Tibial nerve (tissue), 4 donors: ENCODE measurements at places on chromosomes 11 and 22.

DNA sequence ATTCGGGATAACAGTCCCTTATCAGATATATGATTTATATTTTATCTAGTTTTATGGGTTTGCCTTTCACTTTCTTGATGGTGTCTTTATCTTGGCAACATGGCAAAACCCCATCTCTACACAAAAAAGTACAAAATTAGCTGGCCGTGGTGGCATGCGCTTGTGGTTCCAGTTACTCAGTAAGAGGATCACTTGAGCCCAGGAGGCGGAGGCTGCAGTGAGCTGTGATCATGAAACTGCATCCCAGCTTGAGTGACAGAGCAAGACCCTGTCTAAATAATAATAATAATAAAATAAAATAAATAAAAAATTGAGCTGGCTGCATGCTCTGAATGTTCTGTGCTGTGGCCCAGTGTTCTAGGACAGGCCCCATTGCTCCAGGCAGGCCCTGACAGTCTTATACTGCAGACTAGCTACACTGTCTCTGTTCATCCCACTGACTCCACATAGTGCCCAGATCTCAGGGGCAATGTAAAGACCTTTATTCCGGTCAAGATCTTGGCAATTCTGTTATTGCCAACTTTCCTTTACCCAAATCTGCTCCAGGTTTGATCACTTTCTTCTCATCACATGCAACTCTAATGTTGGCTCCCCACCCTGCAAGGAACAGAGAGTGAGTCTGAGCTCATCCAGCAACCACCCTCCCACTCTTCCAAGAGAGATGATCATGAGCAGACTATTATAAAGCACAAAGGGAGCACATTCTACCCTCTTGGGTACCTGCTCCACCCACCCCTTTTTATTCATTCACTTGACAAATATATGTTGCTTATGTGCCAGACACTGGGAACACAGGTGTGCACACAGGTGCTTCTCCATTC is 8.8 kb downstream of the HSPA8 start:
- H3K4me3 ChIP-seq: no peak overlapping the region
- no peak for DNase-seq
- H3K4me1 ChIP-seq: no peaks in the 10 kb centered on the region
- no peak overlapping the region for H3K27ac ChIP-seq

GRCh38 chr11:128391811-128392210 is 195.5 kb downstream of the ETS1 start:
- no peaks in the 10 kb centered on the region for H3K36me3 ChIP-seq
- no peak overlapping the region for H3K4me3 ChIP-seq
- no peak overlapping the region for H3K27ac ChIP-seq

DNA sequence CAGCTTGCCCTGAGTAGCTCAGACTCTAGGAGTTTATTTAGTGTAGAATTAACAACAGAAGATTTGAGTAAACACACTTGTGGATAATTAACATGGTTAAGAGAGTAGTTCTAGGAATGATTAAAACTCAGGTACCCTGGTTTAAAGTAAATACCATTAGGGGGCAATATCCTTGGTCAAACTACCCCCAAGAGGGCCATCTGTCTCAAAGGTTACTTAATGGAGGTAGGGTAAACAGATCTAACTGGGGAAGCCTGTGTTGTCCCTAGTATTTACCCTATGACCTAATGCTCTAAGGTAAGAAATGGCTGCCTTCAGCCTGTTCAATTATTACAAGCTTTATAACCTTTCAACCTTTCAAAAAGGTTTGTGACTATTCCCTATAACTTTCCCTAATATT is 10.6 kb upstream of the GLYATL1 start:
- no peak for DNase-seq
- H3K4me3 ChIP-seq: no peak overlapping the region
- H3K27me3 ChIP-seq: no peaks in the 10 kb centered on the region
- no peaks in the 10 kb centered on the region for H3K36me3 ChIP-seq
- no peaks in the 10 kb centered on the region for H3K4me1 ChIP-seq

DNA sequence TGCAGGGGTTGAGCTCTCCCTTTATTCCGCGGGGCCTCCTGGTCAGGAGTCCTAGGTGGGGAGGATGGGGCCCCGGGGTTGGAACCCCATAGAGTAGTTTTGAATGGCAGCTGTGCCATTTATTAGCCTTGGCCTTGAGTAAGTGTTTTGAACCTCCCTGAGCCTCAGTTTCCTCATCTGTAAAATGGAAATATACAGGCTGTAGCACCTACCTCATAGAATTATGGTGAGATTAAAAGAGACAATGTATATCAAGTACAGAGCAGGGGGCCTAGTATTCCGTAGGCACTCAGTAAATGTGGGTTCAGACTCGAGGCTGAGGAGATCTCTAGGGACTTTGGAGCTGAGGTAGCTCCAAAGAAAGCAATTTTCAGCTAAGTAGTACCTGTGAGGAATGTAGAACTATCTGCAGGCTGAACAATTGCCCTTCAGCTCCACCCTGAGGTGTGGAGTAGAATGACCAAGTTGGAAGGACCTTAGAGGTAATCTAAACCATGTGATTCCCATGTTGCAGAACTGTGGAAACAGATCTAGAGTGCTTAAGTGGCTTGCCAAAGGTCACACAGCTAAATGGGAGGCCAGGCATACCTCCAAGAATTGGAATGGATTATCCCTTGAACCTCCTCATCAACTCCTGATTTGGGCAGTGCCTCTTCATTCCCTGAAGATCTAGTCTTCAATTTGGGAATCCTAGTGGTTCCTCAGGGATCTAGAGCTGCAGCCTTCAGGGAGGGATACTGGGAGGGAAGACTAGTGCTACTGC is 682 bp downstream of the PGAP2 start:
- H3K4me1 ChIP-seq: no peaks in the 10 kb centered on the region
- peaks cover 19% of the 10 kb centered on the region for H3K36me3 ChIP-seq
- no peaks in the 10 kb centered on the region for H3K27me3 ChIP-seq
- peak overlapping the region; percentile 71 for H3K4me3 ChIP-seq
- peak overlapping the region; percentile 73 for H3K27ac ChIP-seq

DNA sequence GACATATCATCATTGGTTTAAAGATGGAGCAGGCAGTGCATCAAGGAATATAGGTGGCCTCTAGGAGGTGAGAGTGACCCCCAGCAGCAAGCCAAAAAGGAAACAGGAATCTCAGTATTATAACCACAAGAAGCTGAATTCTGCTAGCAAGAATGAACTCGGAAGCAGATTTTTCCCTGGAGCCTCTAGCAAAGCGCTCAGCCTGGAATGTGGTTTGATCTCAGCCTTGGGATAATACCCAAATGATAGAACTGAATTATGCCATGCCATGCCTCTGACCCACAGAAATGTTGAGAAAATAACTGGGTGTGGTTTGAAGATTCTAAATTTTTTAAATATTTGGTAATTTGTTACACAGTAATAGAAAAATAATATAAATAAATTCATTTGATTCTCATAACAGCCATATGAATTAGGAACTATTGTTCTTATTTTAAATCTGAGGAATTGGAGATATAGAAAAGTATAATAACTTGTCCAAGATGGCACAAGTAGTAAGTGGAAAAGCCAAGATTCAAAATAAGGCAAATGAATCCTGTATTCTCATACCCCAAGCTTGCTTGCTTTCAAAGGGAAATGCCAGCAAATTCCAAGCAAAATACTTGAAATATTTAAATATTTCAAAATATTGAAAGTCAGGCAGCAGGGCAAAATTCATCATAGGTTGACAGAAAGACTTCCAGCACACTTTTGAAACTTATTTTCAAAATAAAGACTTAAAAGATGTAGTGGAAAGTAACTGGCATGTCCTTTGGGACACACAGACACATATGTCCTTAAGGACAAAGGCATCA is 567.4 kb downstream of the KCNA4 start:
- H3K27ac ChIP-seq: no peak overlapping the region
- no peaks in the 10 kb centered on the region for H3K4me1 ChIP-seq
- no peak overlapping the region for H3K4me3 ChIP-seq
- H3K27me3 ChIP-seq: no peaks in the 10 kb centered on the region
- no peak for DNase-seq

DNA sequence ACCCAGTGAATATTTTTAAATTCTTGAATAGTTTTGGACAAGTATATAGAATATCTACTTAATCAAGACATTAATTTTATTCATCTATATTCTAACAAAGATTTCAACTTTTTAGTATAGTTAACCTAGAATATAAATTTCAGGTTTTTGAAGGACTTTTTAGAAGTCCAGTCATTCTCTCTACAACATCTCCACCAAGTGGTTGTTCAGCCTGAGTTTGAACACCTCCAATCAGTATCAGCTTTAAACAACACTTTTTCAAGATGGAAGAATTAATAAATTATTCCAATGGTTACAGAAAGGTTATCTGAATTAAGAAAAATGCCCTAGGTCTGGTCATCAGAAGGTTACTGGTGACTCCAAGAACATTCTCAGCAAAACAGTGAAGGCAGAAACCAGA is 31.8 kb downstream of the EIF3M start:
- no peak overlapping the region for H3K4me3 ChIP-seq
- H3K27ac ChIP-seq: no peak overlapping the region
- no peaks in the 10 kb centered on the region for H3K27me3 ChIP-seq
- DNase-seq: no peak
- H3K36me3 ChIP-seq: no peaks in the 10 kb centered on the region
- H3K4me1 ChIP-seq: no peaks in the 10 kb centered on the region
